NCI-H526 (cell line): ENCODE measurements at places on chromosomes 2 and 18.

DNA sequence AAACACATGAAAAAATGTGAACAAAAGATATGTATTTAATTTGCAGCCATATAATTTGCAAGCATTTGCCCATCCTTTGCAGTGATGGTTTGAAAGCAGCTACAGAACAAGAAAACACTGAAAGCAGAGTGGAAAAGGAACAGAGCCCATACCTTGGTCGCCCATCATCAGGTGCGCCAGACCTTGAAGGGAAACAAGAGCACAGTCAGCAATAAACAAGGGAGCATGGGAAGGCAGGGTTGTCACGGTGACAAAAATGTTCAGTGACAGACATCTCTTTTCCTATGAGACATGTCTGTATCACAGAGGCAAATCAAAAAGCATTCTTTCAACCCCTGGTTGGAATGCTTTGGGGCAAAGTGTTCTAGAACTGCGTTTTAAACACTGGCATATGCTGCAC lies 109.4 kb downstream of the NRXN1 start:
- peak; percentile 22 for DNase-seq

DNA sequence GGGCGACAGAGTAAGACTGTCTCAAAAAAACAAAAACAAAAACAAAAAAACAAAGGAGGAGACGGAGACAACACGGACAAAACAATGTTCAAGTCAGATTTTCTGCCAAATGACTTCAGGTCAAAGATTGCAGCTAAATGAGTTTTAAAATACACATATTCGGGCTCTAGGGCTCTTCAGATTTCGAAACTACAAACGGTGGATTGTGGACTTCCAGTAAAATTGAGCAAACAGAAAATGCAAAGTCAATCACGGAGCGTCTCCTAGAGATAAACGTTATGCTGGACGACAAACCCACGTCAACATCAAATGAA lies 558 bp downstream of the MRPS5 start:
- DNase-seq: no peak

- no peak for DNase-seq
These were observed 76.4 kb upstream of the ACVR1 start for GRCh38 chr2:157952558-157952957.

DNA sequence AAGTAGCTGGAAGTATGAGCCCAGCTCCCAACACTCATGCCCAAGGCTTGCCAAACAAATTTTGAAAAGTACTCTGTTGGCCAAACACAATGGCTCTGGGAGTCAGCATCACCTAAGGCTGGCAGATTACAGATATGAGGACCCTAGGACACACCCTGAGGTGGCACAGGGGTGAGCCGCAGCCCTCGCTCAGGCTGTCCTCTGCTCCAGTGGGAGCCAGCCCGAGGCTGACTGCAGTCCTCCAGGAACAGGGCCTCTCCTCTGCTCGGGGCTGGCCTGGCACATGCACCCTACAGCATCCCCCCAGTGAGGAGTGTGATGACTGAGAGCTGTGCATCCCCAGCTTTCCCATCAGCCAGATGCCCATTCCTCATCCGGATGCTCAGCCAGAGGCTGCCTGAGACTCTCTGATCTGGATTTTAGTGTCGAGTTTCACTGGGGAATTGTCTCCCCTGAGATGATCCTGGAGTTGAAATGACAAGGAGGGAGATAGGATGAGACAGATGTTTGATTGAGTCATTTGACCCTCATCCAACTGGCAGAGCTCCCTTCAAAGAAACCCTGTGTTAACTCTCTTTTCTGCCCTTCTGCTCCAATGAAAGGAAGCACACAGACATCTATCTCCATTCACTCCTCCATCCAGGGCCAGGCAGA lies 269.3 kb upstream of the NCKAP5 start:
- DNase-seq: no peak

DNA sequence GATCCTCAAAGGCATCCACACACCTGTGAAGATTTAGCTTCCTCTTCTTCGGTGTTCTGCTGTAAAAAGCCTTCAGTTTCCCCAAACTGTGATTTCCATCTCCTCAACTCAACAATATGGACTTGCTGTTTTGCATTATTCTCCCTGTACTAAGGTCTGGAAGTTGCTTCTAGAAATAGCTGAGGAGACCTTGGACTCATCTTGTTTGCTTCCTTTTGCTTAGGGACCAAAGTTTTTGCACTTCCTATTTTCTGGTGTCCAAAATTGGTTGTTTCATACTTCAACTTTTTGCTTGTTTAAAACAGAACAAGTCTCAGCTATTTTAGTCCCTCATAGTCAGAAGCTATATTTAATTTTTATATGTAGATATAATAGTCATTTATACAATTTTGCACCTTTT lies 201.9 kb upstream of the COPS8 start:
- DNase-seq: no peak

- no peak for DNase-seq
These were observed 218.4 kb upstream of the TRIB2 start for GRCh38 chr2:12498286-12498685.

DNA sequence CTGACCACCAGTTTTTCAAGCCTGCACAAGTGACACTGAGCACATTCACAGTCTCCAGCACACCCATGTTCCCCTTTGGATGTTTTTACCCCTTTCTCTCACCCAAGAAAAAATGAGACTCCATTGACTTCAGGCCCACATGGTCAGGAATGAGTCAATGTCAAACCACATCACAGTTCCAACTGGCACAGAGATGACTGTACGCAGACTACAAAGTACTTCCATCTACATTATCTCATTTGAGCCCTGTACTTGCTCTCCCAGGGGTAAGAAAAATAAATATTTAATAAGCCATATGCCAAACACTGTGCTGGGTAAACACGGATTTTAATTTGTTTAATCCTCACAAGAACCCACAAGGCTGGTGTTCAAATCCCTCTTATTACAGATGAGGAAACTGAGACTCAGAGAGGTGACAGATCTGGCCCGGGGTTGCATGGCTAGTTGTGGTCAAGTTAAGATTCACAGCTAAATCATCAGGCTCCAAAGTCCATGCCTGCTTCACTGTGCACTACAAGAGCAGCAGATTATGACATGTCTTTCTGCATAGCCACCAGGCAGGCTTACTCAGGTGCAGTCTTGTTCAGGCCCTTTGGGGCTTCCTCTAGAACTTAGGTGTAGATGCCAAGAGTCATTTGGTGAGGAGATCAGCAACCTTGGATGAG lies 106.1 kb downstream of the TXNL1 start:
- no peak for DNase-seq

DNA sequence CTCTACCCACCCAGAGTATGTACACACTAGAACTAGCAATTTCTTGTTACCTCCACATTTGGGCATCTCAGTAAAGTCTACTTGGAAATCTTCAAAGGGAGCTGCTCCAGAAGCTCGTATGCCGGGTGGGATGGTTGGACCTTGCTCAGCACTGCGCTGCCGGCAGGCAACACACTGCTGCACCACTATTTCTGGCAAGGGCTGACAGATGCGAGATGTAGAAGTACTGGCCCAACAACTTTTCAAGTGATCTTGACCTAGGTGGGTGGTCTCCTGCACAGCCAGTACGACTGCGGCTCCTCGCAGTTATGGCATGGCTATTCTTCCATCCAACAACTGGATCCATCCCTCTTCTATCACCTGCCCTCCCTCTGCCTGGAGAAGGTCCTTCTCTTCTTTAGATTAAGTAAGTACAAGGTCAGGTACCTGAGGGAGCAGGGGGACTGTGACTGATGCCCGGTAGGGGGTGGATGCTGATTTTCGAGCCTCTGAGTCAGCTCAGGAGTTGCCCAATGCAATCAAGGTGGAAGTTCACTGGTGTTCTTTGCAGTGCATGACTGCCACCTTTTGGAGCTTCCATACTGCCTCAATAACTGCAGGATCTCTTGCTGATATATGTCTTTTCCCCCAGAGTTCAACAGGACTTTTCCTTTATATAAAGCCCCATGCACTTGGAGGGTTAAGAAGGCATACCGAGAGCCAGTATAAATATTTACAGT lies 100.4 kb upstream of the SLC1A4 start:
- no peak for DNase-seq

- DNase-seq: no peak
These were observed 66.4 kb upstream of the EDAR start for GRCh38 chr2:109055435-109055834.

- no peak for DNase-seq
These were observed 88.0 kb upstream of the CDH20 start for GRCh38 chr18:61245276-61245675.

GRCh38 chr2:121088251-121089165 lies 196.5 kb downstream of the TFCP2L1 start:
- no peak for DNase-seq

DNA sequence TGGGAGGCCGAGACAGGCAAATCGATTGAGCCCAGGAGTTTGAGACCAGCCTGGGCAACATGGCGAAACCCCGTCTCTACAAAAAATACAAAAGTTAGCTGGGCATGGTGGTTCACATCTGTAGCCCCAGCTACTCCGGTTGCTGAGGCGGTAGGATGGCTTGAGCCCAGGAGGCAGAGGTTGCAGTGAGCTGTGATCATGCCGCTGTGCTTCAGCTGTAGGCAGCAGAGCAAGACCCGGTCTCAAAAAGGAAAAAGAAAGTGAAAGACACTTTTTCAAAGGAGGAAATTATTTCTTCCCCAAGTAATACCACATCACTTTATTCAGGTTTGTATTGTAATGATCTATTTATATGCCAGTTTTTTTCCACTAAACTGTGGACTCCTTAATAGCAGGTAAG lies 35.7 kb upstream of the TAF4B start:
- DNase-seq: no peak

DNA sequence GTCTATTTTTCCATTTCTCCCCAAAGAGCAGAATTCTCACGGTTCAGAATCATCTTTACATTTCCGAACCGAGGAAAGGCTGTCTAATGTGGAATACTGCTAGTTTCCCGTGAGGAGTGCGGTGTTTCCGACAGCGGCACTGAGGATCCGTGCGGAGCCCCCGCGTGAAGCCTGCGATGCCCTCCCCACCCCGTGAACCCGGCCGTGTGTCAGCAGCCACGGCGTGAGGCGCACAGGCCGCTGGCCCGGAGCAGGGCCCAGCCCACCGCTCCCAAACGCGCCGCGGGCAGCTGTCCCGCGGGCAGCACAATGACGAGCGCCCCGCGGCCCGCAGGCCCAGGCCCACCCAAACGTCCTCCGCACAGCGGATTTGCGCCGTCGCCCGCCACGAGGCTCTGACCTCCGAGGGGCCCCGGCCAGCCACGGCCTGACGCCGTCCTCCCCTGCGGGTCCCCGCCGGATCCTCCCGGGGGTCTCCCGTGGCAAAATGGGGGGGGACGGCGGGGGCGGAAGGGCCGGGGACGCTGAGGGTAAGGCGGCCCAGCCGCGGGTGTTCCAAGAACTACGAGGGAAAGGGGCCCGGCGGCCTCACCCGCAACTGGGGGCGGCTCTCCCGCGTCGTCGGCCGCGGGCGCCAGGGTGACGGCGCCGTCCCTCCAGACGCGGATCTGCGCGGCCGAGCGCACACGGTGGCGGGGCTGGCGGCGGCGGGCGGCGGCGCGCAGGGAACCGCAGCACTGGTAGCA lies 796 bp downstream of the SPIRE1 start:
- peak; percentile 49 for DNase-seq

DNA sequence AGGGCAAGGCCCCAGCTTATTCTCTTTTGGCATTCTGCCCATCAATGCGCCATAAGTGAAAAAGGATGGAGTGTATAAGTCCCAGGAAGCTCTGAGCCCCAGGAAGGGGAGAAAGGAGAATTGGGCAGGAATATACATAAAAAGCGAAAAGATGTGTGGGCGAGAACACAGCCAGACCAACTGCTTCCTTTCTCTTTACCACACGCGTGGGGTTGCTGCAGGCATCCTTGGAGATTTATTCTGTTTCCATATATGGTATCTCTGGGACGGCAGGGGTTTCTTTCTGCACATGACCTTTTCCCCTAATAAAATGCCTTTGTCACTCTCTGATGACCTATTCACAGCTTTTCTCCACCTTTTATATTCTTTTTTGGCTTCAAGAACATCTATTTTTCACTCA lies 440.5 kb downstream of the NBAS start:
- DNase-seq: no peak

DNA sequence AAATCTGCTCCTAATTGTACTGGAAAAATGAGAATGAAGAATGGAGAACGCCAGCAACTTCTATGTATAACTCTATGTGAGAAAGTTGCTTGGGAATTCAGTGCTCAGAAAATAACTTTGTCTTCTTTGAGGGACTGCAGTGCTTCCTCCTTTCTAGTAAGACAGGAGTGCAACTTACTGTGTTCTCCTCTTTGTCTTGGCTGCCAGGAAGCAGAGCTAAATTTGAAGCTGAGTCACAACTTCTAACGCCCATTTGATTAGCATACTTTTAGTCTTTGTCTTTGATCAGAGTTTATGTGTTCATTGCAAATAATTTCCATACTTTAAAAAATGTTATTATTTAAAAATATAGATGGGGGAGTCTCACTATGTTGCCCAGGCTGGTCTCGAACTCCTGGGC lies 6.6 kb downstream of the ARHGAP25 start:
- no peak for DNase-seq

DNA sequence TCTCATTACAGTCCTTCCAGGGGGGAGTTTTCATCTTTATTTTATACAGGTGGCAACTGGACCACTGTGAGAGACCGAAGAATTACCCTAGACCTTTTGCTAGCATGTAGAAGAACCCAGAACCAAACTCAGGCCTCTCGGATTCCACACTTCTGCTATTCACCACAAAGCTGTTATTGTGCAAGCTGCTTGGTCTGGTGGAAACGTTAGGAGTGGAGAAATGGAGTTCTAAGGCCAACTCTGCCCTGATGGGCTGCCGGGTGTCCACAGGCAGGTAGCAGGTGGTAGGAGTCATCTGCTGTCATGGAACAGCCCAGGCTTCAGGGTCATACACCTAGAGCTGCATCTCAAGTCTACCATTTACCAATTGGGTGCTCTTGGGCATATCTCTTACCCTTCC lies 218.8 kb downstream of the BCL11A start:
- DNase-seq: no peak

- DNase-seq: no peak
These were observed 249.0 kb upstream of the TANK start for GRCh38 chr2:160911258-160911657.

DNA sequence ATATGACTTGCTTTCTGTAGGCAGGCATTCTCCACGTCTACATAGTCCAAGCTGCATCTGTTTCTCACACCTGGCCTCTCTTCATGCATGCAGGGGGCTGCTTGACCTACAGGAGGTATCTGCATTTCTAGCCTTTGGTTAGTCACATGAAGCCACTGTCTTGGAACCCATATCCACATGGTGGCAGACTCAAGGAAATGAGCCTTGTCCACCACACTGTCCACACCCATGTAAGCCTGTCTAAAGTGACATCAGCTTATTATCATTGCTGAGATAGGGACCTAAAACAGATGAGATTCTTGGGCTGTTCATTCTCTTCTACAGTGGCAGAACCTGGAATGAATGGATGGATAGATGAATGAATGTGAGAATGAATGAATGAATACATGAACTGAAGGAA lies 160.4 kb downstream of the DOCK10 start:
- no peak for DNase-seq
